ENCODE measurements at places on chromosomes 7 and 10.

DNA sequence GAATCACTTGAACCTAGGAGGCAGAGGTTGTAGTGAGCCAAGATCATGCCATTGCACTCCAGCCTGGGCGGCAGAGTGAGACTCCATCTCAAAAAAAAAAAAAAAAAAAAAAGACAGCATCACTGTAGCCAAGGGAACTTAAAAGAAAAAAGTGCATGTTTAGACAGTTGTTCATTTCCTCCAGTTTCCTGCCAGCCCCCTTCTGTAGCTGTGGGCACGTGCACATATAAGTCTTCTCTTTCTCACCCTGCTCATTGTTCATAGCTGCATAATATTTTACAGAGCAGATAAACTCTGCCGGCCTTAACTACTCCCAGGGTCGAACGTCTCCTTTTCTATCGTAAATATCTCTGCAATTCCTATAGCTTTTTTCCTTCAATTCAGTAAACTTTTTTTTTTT is 132.6 kb downstream of the LHPP start:
- no peak for DNase-seq

DNA sequence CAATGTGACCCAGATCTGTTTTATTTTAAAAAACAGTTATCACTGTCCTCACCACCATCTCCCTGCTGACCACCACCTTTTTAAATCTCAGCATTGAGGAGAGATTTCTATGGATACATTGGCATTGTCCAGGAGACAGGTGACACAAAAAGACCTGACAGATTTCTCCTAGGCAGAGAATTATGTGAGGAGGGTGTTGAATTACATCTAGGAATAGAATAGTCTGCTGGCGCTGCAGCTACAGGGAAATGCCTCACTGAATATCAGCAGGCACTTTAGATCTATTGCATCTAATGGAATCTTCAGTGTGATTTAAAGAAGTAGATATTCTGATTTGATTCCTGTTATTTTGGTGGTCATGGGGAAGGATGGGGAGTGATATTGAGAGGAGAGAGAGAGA is 593.5 kb downstream of the NRG3 start:
- no peak for DNase-seq

DNA sequence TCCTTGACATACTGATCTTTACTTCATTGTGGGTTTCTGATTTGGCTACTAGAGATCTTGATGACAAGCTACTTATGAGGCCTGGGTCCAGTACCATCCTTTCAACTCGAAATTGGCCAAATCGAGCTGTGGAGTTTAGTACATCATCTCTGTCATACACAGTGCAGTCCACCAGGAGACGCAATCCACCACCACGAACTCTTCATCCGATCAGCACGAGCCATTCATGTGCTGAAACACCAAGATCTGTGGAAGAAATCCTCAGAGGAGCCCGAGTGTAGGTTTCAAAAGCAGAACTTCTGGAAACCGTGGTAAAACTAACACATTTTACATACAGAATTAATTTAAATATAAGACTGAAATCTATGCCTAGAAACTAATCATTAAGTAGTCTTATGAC is 14.2 kb downstream of the DNAJC9 start:
- DNase-seq = no peak

DNA sequence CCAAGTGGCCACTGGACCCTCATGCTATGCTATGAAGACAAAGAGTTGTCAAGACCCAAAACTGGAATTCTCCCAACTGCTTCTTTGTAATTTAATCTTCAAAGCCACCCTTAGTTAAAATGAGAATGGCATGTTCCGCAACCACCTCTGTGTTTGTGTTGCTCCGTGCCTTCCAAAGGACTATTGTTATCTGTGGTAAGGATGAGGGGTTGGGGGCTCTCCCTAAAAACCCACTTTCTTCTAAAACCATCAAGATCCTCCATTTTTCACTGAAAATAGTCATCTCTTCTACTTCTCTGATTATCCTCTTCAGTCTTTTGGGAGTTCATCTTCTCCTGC is 222.1 kb upstream of the AOAH start:
- no peak for DNase-seq

DNA sequence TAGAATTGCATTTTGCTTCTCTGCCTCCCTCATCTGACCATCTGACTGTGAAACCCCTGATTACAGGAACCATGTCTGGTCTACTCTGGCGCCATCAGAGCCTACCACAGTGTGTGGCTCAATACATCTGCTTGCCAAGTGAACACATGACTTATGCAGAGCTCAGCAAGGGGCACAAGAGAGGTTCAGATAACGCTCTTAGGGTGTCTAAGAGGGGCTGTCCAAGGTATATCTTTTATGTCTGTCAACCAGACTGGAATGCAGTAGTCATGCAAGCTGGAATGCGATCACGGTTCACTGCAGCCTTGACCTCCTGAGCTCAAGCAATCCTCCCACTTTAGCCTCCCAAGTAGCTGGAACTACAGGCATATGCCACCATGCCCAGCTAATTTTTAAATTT is 10.3 kb upstream of the RRP12 start:
- DNase-seq = no peak

GRCh38 chr7:128112018-128112780 is 81.0 kb upstream of the LRRC4 start:
- no peak for DNase-seq

DNA sequence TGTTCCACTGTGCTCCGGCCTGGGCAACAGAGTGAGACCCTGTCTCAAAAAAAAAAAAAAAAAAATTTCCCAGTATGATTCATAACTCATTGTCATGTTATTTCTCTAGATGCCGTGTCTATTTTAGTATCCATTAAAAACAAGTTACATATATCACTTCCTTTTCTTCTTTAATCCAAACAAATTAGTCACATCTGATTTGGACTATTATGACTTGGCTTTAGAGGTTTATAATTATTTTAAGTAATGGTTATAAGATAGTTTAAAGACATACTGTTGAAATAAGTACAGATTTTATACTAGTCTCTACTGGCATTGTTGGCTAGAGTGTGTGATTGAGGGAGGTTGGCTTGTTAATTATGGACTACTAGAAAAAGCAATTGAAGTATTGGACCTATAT is 53.3 kb downstream of the ZMYND11 start:
- DNase-seq = no peak

GRCh38 chr10:31664803-31665202 is 263.8 kb downstream of the ARHGAP12 start:
- no peak for DNase-seq

DNA sequence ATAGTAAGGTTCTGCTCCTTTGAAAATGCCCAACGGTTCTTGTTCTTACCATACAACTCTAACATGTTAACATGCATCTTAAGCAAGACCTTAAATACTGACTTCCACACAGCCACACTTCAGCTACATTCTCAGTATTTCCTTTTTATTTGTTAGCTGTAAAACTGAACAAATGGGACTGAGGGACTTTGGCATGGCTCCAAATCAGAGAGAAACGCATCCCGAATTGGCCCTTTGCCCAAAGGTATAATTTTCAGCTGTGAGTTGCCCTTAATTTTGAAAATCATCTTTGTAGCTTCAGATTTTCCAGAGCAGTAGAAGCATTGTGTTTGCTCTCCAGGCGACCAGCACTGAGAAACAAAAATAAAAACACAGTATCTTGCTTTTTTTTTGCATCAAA is 56.4 kb downstream of the NEUROD6 start:
- DNase-seq = no peak

GRCh38 chr7:142327628-142328405 is 70.0 kb upstream of the PRSS58 start:
- DNase-seq = no peak

- DNase-seq = no peak
Measured at GRCh38 chr7:1650363-1651030, 19.6 kb upstream of the ELFN1 start.

- no peak for DNase-seq
Measured at GRCh38 chr7:116353647-116354046, 143.3 kb downstream of the TES start.

GRCh38 chr7:101402081-101402779 is 39.6 kb downstream of the COL26A1 start:
- no peak for DNase-seq

GRCh38 chr7:94453898-94454297 is 55.7 kb upstream of the CASD1 start:
- no peak for DNase-seq

DNA sequence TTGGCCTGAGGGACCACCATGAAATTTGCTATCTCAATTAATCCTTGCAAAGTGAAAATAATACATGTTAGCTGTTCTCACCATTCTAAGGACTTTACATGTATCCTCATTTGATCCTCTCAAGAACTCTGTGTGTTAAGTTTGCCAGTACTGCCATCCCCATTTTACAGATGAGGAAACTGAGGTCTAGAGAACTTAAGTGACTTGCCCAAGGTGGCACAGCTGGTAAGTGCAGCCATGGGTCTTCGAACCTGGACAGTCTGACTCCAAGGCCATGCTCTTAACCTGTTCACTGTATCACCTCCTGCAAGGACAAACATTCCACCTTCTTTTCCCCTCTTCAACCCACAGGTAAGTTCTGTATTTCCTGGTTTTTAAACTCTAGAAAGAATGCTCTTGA is 85.3 kb upstream of the NFE2L3 start:
- DNase-seq = no peak

DNA sequence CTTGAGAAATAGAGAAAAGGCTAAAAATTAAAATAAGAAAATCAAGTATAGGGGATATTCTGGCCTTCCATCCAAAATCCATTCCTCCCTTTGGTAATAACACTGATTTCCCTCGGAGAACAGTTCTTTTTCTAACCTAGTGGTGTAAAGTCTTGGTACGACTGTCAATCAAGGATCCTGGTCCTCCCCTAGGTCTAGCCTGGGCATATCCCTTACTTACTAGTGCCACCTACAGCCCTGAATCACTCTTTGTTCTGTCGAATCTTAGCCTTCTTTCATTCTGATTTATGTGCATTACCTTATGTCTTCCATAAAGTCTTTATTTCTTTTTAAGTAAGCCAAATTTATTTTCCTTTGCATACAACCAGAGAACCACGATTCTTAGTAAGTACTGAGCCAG is 298.7 kb upstream of the LRRTM3 start:
- no peak for DNase-seq

DNA sequence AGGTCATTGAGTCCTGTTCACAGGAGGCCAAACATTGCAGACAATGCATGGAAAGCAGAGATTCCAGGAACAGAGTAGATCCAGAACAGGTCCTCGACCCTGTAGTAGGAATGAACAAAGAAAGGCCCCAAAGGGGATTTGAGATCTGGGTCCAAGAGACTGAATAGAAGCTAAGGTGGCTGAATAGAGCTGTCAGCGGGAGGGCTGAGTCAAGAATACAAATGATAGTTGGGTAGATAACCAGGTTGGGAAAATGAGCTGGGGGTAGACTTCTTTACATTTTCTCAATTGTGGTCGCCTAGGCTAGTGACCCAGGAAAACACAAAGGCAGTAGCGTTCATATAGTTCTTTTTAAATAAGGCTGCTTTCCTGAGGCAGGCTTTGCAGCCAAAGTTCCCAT is 103.4 kb upstream of the ELMO1 start:
- no peak for DNase-seq

DNA sequence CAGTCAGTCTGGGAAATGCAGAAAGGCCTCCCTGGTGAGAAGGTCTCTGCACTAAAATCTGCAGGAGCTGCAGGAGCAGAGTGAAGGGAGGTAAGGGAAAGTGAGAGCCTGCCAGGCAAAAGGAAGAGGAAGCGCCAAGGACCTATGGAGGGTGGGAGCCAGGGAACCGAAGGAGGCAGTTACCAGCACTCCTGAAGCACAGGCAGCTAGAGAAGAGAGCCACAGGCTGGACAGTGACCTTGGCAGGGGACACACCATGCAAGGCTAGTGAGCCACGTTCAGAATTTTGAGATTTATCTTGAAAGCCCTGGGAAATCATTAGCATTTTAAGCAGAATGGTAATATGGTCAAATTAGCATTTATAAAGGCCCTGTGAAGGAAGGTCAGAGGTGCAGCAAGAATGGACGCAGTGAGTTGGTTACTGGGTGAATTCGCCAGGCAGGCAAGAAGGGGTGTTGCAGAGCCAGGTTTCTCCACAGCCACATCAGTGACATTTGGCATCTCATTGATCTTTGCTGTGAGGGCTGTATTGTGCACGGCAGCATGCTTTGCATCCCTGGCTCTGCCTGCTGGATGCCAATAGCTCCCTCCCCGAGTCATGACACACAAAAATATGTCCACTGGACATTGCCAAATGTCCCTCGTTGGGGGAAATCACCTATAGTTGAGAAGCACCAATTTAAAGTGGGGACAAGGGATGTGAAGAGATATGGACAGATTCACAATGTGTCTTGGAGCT is 54.7 kb upstream of the LANCL2 start:
- DNase-seq = no peak

GRCh38 chr10:88232029-88232895 is 350.9 kb downstream of the RNLS start:
- no peak for DNase-seq

GRCh38 chr7:24981171-24981951 is 1.4 kb upstream of the OSBPL3 start:
- DNase-seq = no peak

- no peak for DNase-seq
Measured at GRCh38 chr7:116782177-116782711, 80.1 kb upstream of the CAPZA2 start.

DNA sequence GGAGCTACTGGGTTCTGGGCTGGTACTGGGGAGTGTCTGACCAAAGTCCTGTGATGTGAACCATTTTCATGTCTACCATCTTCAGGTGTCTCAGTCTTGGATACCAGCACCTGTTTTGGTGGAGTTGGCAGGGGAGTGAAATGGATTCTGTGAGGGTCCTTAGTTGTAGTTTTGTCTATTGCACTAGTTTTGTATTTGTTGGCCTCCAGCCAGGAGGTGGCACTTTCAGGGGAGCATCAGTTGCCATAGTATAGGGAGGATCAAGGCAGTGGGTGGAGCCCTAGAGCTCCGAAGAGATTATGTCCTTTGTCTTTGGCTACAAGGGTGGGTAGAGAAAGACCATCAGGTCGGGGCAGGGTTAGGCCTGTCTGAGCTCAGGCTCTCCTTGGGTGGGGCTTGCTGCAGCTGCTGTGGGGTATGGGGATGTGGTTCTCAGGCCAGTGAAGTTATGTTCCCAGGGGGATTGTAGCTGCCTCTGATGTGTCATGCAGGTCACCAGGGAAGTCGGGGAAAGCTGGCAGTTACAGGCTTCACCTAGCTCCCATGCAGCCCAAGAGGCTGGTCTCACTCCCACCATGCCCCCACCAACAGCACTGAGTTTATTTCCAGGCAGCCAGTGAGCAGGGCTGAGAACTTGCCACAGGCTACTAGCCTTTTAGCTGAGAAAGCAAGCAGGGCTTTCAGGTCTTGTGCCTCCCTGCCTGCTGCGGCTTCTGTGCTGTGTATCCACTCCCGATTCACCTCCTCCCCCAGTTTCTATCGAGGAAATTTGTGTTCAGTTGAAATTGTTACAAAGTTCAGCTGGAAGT is 153.1 kb downstream of the ZNF365 start:
- no peak for DNase-seq

- DNase-seq = no peak
Measured at GRCh38 chr10:12511651-12512050, 162.3 kb downstream of the CAMK1D start.

GRCh38 chr10:44651834-44652233 is 259.3 kb upstream of the TMEM72 start:
- DNase-seq = no peak

- no peak for DNase-seq
Measured at GRCh38 chr10:11255796-11256444, 238.2 kb downstream of the CELF2 start.

- DNase-seq = no peak
Measured at GRCh38 chr10:19929506-19930140, 113.4 kb downstream of the PLXDC2 start.

Data from stimulated activated CD8-positive, alpha-beta memory T cell treated with anti-CD3 and anti-CD28 coated beads, Interleukin-2, amount 100 ng/mL, for 1 hour (primary cell).